Activated T-cell treated with anti-CD3 and anti-CD28 coated beads, Interleukin-2, amount 50 U/mL, for 1 hour (primary cell): ENCODE measurements at places on chromosomes 3 and 15.
A peak's percentile ranks its signal among the peaks of the same experiment; 100 is the strongest.

- DNase-seq = no peak
These were observed 21.9 kb upstream of the KPNA1 start for GRCh38 chr3:122536632-122537001.

DNA sequence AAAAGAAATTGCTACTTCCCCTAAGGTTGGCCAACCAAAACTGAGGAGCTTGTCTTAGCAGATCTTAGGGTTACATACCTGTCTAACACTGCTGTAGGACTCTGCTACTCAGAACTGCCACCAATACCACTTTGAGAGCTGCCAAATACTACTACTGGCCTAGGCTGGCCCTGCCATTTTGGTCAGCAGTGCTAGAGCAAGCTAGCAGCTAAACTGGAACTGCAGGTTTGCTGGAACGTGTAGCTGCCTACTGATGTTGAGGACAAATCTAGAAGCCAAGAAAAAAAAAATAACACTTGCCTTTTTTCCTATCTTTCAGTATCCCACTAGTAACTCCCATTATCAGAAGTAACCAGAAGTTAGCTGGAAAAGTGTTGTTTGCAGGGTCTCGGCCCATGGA lies 387.4 kb downstream of the RBMS3 start:
- DNase-seq = no peak

- DNase-seq = no peak
These were observed 55.5 kb downstream of the CLEC3B start for GRCh38 chr3:45081506-45082141.

- DNase-seq = no peak
These were observed 264.7 kb downstream of the GABRG3 start for GRCh38 chr15:27235681-27236080.

DNA sequence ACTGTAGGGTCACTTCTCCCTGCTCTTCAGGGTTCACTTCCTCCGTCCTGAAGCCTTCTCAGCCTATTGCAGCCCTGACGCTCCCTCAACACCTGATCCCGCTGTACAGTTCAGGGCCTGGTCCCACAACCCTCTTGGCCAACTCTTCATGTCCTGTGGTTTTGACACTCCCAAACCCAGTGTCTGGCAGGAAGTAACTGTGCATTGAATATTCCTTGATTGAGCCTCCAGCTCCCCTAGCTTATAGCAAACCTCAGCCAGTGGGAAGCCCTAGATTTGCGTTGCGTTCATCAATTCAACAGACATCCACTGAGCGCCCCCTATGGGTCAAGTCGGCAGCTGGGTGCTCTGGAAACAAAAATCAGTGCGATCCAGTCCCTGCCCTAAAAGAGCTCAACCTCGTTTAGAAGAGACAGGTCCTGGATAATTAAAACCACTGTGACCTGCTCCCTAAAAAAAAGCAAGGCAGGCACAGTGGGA lies 13.5 kb downstream of the UBAP1L start:
- DNase-seq = peak; percentile 56

DNA sequence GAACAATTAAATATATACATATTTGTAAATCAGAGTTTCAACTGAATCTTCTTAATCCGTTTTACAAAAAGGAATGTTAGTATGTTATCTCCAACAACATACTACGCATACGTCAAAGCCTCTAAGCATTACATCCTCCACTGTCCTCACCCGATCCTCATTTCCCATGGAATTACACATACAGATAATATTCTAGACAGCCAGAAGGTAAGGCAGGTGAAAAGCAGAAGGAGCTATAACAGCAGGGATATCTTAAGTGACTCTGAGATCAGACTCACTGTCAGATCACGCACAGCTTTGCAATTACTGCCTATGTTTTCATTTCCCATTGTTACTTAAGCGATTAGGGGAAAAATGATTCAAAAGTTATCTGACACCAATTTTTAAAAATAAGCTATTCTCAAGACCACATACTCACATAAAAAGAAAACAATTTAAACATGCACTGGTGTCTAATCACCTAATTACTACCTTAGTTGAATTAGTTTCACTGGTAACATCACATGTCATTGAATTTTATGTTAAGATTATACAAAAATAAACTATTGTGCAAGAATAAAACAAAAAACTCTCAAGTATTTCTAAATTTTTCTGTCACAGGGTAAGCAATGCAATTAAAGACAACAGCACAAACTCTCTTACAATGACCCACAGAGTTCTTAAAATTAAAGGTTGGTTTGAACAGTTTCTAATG lies 92.8 kb downstream of the TBL1XR1 start:
- no peak for DNase-seq

DNA sequence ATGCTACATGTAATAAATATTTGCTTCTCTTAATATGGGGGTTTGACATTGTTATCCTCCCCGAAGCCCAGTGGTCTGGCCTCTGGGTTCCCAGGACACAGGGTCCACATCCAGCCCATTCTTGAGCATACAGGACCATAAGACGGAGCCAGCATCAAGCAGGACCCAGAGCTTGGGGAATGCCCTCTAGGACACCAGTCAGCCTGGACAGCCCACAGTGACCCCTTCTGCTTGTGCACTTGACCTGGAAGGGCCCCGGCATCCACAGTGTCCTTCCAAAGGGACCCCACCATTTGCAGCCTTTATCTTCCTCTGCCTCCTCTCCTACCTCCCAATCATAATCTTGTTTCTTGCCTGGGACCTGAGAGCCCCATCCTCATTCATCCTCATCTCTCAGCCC lies 46.2 kb upstream of the IREB2 start:
- no peak for DNase-seq

DNA sequence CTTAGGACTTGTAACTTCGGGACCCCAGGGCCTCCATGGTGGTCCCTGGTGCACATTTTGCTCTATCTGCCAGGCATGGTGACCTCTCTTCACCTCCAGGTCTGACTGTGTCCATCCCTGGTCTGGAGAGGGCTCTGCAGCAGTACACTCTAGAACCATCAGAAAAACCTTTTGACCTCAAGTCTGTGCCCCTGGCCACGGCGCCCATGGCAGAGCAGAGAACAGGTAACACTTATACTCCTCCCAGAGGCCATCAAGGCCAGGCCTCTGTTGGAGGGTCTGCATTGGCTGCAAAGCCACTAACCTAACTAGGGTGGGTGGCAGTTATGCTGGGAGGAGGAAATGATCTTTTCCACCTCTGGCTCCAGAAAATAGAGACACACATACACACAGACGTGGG lies 10.3 kb upstream of the HMCES start:
- DNase-seq = peak; percentile 10

- no peak for DNase-seq
These were observed 581 bp downstream of the IP6K1 start for GRCh38 chr3:49785565-49786356.

DNA sequence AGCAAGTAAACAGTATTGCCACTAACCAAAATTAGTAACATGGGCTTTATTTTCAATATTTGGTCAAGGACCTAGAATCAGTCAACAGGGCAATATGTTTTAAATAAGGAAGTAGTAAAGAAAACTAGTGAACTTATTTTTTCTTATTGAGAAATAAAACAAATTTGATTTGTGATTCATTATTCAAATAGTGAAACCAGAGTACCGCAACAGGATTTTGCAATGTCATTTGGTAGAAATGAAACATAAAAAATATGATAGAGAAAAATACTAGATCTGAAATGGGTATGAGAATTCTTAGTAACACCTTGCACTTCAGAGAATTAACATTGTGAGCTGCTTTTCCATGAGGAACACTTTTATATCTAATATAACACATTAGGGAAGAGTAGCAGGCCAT lies 291.8 kb upstream of the GBE1 start:
- DNase-seq = no peak

DNA sequence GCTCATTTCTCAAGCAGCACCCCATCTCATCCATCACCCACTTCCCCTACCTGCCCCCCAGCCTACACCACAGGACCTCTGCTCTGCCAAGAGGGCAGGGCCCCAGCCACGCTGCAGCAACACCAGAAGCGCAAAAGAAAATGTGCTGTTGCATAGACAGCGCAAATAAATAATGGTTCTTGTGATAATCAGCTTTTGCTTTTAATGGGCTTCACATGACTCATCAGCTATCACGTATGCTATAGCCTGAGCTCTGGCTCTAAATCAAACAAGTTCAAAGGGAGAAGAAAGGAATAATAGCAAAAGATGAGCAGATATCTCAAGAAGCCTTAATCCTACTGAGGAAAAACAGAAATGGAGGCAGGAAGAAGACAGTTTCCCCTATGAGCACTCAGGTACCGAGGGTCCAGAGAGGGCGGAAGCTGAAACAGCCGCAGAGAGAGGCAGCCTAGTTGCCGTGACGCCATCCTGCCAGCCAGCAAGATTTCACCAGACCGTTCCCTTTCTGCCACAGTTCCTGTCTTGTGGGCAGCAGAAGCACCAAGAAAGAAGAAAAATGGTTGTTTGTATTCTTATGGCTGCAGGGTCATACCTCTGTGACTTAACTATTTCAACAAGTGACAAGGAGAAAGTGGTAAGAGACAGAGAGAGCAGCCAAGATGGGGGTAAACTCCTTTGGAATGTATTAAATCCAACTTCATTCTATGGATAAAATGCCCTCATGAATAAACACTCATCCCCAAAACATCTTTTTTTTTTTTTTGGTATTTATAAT lies 22.0 kb downstream of the RAB27A start:
- peak; percentile 74 for DNase-seq

DNA sequence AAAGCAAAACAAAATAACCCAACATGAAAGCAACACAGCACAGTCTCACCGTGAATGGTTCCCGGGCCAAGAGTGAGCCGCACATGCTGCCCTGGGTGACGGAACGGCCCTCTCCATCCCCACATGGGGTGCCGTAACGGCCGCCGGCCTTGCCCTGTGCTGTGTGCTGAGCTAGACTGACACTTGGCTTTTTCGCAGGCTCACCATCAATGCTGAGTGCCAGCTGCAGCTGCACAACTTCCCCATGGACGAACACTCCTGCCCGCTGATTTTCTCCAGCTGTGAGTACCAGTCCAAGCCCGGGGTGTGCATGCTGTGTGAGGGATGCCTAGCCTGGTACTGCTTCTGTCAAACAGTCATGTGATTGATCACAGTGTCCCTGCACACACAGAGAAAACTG lies 357.6 kb downstream of the GABRG3 start:
- no peak for DNase-seq

DNA sequence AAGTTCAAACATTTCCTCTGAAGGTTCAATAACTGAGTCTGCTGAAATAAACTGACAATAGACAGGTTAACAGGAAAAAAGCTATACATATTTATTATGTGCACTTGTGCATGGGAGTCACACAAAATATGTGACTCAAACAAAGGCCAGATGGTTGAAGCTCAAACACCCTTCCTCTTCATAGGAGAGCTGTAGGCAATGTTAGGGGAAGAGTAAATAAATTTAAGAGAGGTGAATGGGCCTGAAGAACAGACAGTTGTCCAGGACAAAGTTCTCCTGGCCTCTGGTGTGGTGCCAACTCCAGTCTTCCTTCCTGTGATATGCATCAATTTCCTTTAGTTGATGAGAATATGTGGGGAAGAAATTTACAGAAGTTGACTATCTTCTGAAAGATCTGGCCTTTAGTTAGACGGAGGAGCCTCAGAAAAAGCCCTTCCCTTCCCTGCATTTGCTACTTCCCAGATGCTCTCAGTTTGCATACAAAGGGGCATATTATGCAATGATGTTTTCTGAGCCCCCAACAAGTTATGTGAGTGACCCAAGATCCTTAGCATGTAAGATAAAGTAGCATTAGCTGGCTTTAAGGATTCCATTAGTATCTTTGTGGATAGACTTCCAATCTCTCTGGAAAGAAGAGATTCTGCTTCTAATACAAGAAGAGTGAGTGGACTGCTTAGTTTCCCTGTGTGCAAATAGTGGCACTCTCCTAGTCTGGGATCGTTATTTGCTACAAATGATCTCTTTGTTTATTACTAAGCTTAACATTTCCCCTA lies 96.4 kb upstream of the IGSF10 start:
- no peak for DNase-seq

DNA sequence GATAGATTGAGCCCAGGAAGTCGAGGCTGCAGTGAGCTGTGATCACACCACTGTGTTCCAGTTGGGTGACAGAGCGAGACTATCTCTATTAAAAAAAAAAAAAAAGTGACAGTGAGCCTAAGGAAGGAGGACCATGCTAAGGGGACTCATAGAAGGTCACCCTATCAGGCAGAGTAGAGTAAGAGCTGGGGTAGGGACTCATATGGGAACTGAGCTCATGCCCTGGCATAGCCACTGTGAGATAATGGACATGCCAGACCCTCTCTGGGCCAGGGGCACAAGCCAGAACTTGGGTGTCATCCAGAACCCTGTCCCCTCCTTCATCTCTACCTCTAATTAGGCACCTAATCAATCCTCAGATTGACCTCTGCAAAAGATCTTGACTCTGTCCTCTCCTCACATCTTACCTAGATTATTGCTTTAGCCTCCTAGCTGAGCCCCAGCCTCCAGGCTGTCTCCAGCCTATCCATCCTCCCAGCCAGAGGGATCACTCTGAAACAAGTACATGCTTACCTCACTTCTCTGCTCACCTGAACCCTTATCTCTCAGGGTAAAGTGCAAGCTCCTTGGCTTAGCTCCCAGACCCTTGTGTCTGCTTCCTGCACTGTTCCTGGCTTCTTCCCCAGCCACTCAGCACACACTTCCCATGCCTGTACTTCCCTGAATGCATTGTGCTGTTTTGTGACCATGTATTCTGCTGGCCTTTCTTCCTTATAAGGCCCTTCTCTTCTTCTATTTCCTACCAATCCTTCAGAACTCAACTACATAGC lies 76.4 kb downstream of the DAPK2 start:
- DNase-seq = no peak

- DNase-seq = no peak
These were observed 59.3 kb upstream of the OSTN start for GRCh38 chr3:191139736-191140135.

DNA sequence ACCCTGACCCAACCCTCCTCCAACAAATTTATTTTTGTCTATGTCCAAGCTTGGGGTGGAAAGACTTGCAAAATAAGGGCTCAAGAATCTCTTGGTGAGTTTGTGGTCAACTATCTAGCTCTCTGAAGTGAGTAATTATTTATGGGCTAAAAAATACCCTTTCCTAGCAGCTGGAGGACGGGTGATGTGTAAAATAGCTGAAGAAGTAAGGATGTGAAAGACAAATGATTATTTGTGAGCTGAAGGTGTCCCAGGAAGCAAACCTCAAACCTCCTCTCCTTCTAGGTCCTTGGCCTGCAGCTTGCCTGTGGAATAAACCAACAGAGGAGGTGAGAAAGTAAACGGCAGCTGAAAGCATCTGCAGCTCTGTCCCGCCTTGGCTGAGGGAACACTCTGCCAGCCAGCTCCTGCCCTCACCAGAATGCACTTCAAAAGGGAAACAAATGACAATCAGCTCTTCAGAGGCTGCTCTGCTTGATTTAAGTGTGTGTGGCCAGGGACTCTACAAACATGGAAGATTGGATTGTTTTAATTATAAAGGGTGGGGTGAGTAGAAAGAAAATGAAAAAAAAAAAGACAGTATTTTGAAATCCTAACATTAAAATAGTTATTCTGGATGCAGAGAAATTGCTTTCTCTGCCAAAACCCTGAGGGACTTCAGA lies 60.3 kb downstream of the TM4SF4 start:
- DNase-seq = no peak

- no peak for DNase-seq
These were observed 129.5 kb downstream of the THRB start for GRCh38 chr3:24365168-24365567.

- DNase-seq = no peak
These were observed 51.2 kb downstream of the IL20RB start for GRCh38 chr3:137008976-137009375.

GRCh38 chr3:20055020-20055775 lies 15.0 kb downstream of the KAT2B start:
- no peak for DNase-seq
